Stimulated activated CD8-positive, alpha-beta memory T cell treated with anti-CD3 and anti-CD28 coated beads, Interleukin-7, amount 100 ng/mL, for 48 hours (primary cell): ENCODE measurements at places on chromosomes 13 and 19.

GRCh38 chr13:27965740-27966640, 3.1 kb downstream of the CDX2 start:
- DNase-seq: no peak

DNA sequence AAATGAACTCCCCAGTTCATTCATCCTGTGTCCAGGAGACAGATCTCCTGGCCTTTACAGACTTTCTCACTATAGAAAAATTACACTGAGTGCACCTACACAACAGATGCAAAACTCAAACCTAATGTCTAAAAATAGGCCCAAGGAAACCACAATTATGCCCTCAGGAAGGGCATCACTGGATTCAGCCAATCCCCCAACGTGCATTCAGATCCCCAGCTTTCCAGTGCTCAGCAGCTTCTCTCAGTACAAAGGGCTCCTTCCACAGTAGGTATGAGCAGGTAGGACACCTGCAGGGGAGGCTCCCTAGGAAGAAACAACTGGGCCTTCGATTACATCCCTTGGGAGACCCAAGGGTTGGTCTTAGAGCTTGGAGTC, 2.1 kb downstream of the ZNF709 start:
- no peak for DNase-seq

GRCh38 chr13:43434191-43434590, 352.6 kb downstream of the ENOX1 start:
- DNase-seq: no peak

GRCh38 chr13:91358387-91358782, 10.9 kb downstream of the MIR17HG start:
- DNase-seq: no peak

DNA sequence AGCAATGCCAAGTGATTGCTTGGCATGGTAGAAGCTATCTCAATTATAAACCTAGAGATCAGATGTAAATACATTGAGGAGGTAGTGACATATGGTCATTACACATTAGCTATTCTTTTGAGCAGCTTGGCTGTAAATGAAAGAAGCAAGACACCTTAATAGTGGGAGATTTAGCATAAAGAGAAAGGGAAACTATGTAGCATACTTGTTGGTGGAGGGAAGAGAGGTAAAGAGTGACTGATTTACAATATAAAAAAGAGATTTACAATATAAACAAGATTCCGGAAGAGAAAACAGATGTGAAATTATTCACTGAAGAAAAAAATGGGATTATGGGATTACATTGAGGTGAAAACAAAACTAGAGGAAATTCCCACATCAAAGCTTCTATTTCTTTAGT, 2009.6 kb downstream of the OLFM4 start:
- DNase-seq: no peak

DNA sequence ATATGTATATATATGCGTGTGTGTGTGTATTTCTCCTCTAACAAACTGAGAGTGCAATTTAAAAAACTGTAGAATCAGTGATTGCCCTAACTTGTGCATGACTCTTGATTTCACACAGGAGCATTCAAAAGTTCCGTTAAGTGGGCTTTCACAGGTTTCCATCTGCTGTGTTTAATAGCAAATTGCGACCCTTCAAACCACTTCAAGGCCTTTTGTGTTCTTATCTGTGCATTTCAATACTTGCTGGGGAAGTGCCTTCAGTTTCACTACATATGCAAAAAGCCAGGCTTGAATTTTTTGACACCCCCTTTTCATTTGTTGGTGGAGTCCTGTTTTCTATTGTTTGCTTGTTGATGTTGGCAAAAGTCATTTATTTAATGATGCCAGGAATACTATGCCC, 158.0 kb downstream of the TM9SF2 start:
- DNase-seq: no peak

GRCh38 chr13:110400786-110401533, 93.9 kb downstream of the COL4A2 start:
- no peak for DNase-seq

DNA sequence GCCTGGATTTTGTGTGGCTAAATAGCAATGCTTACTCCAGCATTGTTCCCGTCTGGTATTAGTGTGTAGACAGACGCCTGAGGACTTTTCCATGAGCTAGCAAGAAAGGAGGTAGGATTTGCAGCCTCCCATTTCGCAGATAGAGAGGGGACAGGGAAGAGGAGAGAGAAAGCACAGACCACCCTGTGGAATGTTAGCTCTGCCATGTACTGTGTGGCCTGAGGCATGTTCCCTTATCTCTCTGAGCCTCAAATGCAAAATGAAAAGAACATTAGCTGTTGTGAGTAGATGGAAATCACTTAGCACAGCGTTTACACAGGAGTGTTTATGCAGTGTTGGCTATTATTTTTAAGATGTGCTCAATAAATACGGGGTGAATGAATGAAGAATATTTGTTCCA, 45.5 kb downstream of the OLFM4 start:
- no peak for DNase-seq

DNA sequence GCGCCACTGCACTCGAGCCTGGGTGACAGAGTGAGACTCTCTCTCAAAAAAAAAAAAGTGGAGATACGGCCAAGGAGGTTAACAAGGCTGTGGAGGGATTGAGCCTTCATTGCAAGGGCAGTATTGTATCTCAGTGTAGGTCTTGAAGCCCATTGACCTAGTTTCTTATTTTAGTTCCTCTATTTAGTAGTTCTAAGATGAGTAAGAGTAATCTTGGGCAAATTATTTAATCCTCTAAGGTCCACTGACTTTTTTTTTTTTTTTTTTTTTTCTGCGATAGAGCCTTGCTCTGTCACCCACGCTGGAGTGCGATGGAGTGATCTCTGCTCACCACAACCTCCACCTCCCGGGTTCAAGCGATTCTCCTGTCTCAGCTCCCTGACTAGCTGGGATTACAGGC, 14.3 kb upstream of the ILF3 start:
- no peak for DNase-seq

DNA sequence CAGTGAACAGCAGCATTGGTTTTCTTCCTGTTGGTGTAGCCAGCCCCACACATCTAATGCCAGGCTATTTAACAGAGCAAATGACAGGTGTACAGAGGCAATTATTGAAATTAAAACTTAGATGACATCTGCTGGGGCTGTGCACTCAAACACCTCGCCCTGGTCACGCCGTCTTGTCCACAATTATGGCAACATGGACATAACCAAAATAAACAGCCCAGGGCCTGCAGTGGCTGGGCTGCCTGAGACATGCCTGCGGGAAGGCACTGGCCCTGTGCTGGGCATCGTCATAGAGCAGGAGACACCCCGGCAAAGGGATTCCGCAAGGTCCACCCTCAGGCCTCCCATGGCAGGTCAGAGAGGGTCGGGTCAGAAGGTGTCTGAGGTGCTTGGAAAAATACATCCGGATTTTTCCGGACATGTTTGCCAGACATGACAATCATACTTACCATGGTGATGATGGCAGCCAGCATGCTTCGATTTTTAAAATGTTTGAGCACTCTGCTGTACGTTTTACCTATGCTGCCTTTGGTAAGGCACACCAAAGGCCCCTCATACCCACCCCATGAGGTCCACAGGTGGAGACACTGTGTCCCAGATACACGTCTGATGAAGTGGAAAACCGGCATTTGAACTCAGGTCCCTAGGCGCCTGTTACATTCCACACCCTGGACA, 47.8 kb downstream of the TSHZ3 start:
- DNase-seq: no peak

GRCh38 chr13:97448503-97449251, 14.7 kb downstream of the RAP2A start:
- DNase-seq: no peak

GRCh38 chr13:45472171-45472705, 7.5 kb downstream of the COG3 start:
- no peak for DNase-seq

DNA sequence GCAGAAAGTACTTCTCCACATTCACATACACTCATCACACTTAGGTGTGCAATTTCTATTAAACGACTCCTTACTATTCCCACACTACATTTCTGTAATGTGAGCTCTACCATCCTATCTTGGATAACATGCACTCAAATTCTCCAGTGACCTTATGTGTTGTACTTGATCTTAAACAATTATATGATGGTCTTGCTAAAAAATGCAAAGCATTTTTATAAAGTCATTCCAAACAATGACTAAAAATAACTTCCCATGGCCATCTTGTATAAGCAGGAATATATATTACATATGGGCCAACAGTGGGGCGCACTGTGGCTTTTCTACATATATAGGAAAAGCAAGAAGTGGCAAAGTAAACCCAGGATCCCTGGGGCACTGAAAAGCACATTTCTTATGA, 155.5 kb downstream of the FLT1 start:
- DNase-seq: no peak

- no peak for DNase-seq
Measured at GRCh38 chr13:35648201-35648600, 171.7 kb upstream of the MAB21L1 start.

DNA sequence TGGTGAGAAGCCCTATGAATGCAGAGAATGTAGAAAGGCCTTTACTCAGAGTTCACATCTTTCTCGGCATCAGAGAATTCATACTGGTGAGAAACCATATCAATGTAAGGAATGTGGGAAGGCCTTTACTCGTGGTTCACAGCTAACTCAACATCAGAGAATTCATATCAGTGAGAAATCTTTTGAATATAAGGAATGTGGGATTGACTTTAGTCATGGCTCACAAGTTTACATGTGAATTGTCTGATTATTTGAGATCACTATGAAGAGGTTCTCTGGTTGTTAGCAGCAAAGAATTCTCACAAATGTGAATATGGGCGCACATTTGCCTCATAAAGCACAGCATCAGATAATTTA, 43.7 kb downstream of the ZNF585A start:
- no peak for DNase-seq
